ENCODE measurements at places on chromosomes 1 and 21.

DNA sequence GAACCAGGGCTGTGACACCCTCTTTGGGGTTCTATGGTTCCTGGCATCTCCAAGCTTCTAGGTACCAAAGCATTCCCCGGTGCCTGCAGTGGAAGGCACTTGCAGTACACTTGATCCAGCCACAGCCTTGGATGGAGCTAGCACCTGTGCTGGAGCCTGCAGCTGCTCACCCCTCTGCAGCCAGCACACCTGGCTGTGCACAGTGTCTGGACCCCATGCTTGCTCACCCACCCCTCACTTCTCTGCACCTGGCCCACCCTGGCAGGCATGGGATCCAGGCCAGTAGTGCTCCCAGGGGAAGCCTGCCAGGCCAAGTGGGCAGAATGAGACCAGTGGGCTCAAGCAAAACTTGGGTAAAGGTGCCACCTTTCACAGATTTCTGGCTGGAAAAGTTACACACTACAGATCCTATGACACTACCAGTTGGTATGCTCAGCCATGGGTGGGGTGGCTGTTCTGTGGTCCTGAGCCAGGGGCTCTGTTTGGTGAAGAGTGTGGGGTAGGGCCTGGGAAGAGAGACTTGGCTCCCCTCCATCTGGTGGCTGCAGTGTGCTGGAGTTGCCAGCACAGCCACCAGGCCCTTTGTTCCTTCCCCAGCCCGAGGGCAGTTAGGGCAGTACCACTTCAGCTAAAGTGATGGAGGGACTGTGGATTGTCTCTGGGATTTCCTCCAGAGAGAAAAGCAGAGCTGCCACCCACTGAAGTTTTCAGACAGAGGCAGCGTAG is 157.8 kb upstream of the LRRC7 start:
- no peaks in the 10 kb centered on the region for H3K36me3 ChIP-seq
- H3K4me1 ChIP-seq: no peaks in the 10 kb centered on the region
- no peak overlapping the region for H3K4me3 ChIP-seq
- no peaks in the 10 kb centered on the region for H3K27me3 ChIP-seq
- peak; percentile 22 for DNase-seq

- no peaks in the 10 kb centered on the region for H3K4me1 ChIP-seq
- no peak overlapping the region for H3K27ac ChIP-seq
- H3K4me3 ChIP-seq: no peak overlapping the region
- DNase-seq: no peak
- H3K27me3 ChIP-seq: no peaks in the 10 kb centered on the region
- peaks cover 75% of the 10 kb centered on the region for H3K36me3 ChIP-seq
These were observed 33.9 kb upstream of the ASPM start for GRCh38 chr1:197180252-197180878.

DNA sequence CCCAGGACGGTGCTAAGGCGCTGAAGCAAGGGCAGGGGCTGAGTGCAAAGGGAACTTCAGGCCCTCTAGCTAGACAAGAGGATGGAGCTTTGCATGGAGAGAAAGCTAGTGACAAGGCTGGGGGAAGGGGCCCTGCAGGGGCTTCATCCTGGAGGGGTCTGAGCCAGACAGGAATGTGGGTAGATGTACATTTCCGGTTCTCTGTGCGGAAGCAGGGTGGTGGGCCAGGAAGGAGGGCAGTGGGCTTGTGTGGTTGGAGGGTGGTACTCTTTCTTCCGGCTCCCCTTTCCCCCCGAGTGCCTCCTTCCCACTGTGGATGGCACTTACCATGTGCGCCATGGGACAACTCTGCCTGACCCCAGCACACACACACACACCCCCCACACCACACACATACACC is 1.5 kb downstream of the KISS1 start:
- H3K27ac ChIP-seq: no peak overlapping the region
- no peaks in the 10 kb centered on the region for H3K36me3 ChIP-seq
- no peak overlapping the region for H3K4me3 ChIP-seq
- no peaks in the 10 kb centered on the region for H3K27me3 ChIP-seq
- peaks cover 20% of the 10 kb centered on the region for H3K4me1 ChIP-seq

- DNase-seq: no peak
- no peak overlapping the region for H3K4me3 ChIP-seq
- peaks cover 6% of the 10 kb centered on the region for H3K4me1 ChIP-seq
- H3K27ac ChIP-seq: no peak overlapping the region
These were observed 35.7 kb upstream of the USP1 start for GRCh38 chr1:62401034-62401760.

DNA sequence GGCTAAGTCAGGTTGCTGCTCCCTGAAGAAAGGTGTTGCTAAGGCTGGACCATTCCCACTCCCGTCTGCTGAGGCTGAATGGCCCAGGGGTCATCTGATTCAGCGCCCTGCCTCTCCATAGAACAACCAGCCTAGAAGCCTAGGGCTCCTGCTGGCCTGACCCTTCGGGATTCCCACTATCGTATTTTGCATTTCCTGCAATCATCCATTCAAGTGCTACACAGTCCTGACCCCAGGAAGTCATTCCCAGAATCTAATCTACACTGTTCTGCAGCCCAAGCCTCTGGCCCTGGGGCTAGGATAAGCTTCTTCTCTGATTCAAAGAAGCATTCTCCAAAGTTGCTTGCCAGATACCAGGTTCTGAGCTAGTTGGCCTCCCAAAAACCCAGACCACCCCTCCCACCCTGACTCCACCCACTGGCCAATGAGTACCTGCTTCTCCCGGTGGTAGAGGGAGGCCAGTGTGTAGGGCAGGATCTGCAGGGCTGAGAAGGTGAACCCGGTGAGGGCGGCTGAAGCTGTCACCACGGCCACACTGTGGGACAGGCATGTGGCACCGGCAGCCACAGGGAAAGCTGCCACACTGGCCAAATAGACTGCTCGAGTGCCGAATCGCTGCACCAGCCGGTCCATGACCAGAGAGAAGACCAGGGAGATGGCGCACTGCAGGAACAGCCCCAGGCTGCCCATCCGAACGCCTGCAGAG is 18.7 kb downstream of the SLC45A3 start:
- H3K4me1 ChIP-seq: peaks cover 21% of the 10 kb centered on the region
- no peaks in the 10 kb centered on the region for H3K27me3 ChIP-seq
- H3K4me3 ChIP-seq: no peak overlapping the region
- DNase-seq: no peak

GRCh38 chr1:93661829-93662474 is 19.7 kb downstream of the BCAR3 start:
- peak overlapping the region; percentile 94 for H3K27ac ChIP-seq
- peaks cover 97% of the 10 kb centered on the region for H3K36me3 ChIP-seq
- H3K27me3 ChIP-seq: no peaks in the 10 kb centered on the region
- H3K4me3 ChIP-seq: no peak overlapping the region

- peak overlapping the region; percentile 46 for H3K27ac ChIP-seq
- H3K27me3 ChIP-seq: no peaks in the 10 kb centered on the region
- no peaks in the 10 kb centered on the region for H3K36me3 ChIP-seq
These were observed 9.9 kb upstream of the MAPKAPK2 start for GRCh38 chr1:206674745-206675175.

DNA sequence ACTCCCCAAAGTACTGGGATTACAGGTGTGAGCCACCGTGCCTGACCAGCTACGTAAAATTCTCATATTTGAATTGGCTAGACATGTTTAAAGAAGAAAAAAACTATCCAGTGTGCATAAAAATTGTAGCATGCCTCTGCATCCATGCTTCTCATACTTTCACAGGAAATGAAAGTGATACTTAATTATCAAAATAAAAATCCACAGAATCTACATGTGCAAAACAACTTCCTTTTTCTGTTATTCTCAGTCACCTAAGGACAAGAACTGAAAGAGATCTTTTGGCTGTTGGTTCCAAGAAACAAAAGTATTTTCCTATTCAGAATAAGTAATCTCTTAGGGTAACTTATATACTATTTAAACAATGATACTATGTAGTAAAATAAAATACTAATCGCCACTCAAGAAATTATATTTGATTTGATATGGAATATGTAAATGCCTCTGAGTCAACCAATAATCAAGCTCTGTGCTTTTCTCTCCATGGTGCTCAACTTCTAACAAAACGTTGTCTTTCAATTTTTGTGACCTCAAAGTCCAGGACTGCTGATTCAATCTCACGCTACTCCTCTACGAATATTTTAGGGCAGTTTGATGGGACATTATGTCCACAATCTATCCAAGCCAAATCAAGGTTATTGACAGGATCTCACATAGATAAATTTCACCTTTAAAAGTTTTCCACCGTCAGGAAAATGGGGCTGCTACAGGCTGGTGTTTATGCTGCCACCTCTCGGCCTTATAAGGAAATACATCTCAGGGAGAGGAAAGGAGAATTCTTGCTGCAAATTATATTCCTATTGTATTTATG is 102.7 kb downstream of the ZNF281 start:
- no peak overlapping the region for H3K27ac ChIP-seq
- H3K36me3 ChIP-seq: no peaks in the 10 kb centered on the region
- no peak for DNase-seq
- no peaks in the 10 kb centered on the region for H3K4me1 ChIP-seq
- no peaks in the 10 kb centered on the region for H3K27me3 ChIP-seq

- no peaks in the 10 kb centered on the region for H3K36me3 ChIP-seq
- no peaks in the 10 kb centered on the region for H3K27me3 ChIP-seq
- H3K4me3 ChIP-seq: no peak overlapping the region
- no peak overlapping the region for H3K27ac ChIP-seq
These were observed 439.4 kb downstream of the CAMTA1 start for GRCh38 chr1:7224644-7225043.

DNA sequence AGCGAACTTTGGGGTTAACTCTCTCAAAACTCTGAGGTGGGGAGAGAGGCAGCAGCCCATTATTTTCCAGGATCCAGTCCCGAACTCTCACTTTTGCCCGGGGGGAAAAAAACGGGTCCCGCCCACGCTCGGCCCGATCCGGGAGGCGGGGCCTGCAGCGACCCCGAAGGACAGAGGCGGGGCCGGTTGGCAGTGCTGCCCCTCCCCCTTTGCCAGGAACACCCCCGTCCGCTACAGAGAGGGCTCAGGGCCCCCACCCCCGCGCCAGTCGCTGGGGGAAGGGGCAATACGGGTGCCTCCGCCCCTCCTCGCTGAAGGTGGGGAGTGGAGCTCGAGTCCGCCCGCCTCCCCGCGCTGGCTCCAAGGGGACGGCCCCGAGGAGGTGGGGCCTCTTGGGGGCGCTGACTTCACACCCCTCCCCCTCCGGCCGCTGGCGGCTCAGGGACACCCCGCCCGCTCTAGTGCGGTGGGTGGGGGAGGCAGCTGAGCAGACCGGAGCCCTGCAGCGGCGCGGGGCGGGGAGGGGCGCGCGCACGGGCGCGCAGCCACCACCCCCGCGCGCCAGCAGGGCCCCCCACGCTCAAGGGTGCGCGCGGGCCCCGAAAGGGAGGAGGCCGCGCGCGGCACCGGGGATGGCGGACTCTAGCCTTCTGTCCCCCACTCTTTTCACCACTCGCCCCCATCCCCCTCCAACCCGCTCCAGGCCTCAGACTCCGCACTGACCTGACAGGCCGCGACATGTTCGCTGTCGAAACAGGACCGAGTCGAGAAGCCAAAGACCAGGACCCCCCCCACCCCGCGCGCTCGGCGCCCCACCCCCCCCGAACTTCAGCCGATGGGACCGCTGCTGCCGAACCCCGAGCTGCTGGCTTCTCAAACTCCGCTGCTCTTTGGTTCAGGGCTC is 496 bp downstream of the NUCKS1 start:
- H3K4me3 ChIP-seq: peak overlapping the region; percentile 74
- H3K27me3 ChIP-seq: no peaks in the 10 kb centered on the region
- H3K36me3 ChIP-seq: peaks cover 43% of the 10 kb centered on the region
- H3K4me1 ChIP-seq: peaks cover 19% of the 10 kb centered on the region
- DNase-seq: peak; percentile 92

DNA sequence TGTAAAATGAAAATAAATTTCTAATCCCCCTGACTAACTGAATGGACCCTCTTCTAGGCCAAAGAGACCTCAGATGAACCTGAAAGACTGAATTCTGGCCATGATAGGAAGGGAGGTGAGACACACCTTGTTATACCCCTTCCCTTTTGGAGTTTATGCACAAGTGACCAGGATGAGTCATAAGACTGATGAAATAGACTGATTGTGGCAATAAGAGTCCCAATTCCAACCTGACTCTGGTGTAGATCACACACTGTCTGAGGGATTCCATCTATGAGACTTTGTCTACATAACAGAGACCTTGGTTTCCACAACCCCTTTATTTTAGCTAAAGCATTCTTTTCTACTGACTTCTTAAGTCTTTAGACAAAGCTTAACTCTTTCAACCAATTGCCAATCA is 13.5 kb upstream of the OR2G2 start:
- H3K4me3 ChIP-seq: no peak overlapping the region
- H3K36me3 ChIP-seq: no peaks in the 10 kb centered on the region
- H3K4me1 ChIP-seq: no peaks in the 10 kb centered on the region
- no peak overlapping the region for H3K27ac ChIP-seq

- no peak overlapping the region for H3K4me3 ChIP-seq
- DNase-seq: no peak
- H3K36me3 ChIP-seq: no peaks in the 10 kb centered on the region
- H3K4me1 ChIP-seq: no peaks in the 10 kb centered on the region
- H3K27me3 ChIP-seq: no peaks in the 10 kb centered on the region
These were observed 60.3 kb downstream of the CD247 start for GRCh38 chr1:167457936-167458584.

DNA sequence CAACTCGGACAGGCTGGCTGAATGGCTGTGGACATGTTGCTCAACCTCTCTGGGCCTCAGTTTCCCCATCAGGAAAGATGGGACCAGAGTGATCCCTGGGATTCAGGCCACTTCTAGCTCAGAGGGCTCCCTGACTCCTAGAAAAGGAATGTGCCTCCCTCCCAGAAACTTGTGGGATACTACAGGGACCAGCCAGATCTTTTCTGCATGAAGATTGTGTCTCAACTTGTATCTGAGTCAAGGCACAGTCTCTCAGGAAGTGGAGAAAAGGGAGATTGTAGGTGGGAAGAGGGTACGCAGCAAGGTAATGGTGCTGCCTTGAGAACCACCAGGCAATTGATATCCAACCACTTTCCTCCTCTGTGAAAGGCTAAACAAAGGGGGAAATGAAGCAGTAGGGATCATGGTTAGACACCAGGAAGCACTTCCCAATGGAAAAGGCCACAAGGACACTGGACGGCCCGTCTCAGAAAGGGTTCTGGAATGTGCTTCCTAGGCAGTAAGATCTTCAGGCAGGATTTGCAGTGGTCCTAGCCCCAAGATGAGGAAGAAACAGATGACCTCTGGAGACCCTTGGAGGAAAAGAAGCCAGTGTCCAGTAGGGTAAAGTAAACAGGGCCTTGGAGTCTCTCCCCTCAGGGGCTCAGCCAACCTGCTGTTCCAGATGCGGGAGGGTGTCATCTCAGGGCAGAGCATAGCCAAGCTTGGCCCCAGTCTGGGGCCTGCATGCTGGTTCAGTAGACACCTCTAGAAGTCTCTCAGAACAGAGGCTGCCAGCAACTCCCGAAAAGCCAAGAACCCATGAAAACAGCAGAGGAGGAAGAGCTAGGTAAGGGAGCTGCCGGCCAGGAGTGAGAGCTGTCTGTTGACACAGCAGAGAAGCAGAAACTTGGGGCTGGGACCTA is 16.8 kb downstream of the IFFO2 start:
- no peak for DNase-seq
- H3K36me3 ChIP-seq: peaks cover 13% of the 10 kb centered on the region
- no peak overlapping the region for H3K4me3 ChIP-seq
- no peaks in the 10 kb centered on the region for H3K27me3 ChIP-seq
- H3K27ac ChIP-seq: peak overlapping the region; percentile 97
- peaks cover 40% of the 10 kb centered on the region for H3K4me1 ChIP-seq

DNA sequence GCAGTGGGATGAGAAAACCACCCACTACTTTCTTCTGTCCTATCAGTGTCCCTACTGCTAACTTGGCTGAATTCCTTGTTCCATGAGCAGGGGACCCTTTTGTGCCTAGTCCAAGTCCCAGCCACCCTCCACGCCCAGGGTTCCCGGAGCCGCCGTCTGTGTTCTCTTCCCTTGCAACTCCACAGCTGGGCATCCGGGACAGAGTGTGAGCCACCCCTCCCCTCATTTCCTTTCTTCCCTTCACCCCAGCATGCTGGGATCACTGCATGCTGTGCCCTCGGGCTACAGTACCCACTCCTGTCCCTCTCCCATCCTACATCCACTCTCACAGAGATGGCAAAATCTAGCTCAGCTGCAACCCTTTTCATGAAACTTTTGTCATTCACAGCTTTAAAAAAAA is 44.5 kb downstream of the PGBD5 start:
- H3K4me1 ChIP-seq: no peaks in the 10 kb centered on the region
- no peak overlapping the region for H3K4me3 ChIP-seq
- H3K36me3 ChIP-seq: no peaks in the 10 kb centered on the region
- DNase-seq: no peak
